ENCODE measurements at places on chromosomes 2 and 18.

DNA sequence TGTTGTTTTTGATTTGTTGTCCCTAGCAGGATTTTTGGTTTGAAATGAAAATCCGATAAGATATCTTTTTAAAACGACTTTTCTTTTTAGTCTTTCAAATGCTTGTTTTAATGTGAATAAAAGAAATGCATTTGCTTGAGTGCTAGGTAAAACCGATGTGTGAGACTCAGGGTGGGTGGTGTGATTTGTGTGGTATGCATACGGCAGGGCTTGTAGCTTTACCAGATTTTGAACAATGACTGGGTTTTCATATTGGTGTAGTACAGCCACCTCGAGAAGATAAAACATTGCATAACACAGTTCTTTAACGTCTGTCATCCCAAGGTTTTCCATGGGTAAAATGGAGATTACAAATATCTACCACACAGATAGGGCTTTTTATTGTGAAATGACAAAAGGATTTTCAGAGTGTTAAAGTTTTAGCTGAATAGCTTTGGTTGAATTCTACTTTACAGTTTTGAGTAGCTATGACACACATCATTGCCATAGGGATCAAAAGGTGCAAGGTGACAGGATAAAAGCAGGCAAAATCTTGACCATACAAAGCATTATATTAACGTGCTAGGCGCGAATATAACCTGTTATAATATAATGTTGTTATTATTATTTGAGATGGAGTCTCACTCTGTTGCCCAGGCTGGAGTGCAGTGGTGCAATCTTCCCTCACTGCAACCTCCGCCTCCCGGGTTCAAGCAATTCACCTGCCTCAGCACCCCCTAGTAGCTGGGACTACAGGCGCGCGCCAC, 824 bp upstream of the ZNF638 start:
- DNase-seq, result no peak

GRCh38 chr18:40570615-40571014, 1384.4 kb upstream of the PIK3C3 start:
- DNase-seq, result no peak

DNA sequence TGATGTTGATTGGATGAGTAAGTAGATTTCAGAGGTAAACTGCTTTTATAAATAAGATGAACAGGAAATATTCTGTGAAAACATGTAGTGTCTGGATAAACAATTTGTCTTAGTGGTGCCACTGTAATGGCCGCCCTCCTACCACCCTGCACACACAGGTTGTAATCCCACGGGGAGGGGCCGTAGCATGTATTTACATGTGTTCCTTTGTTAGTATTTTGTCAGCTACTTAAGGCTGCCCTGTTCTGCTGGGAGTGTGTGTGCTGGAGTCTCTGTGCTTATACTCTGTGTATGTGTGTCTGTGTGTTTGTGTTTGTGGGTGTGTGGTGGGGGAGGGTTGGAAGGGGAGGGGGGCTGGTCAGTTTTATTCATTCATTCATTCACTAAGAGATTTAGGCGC, 5.1 kb downstream of the TSHZ1 start:
- no peak for DNase-seq

- no peak for DNase-seq
These were observed 460.5 kb downstream of the ERBB4 start for GRCh38 chr2:212078103-212078502.

- DNase-seq, result no peak
These were observed 323.4 kb upstream of the SLC14A2 start for GRCh38 chr18:45291621-45292615.

- DNase-seq, result peak; percentile 17
These were observed at the start of gene CGREF1 for GRCh38 chr2:27118525-27119329. CGREF1 (minus strand) TSS chr2:27119128; CDS start chr2:27104366, 14,762 bp downstream.

GRCh38 chr2:60463249-60463648, 90.2 kb downstream of the BCL11A start:
- no peak for DNase-seq

DNA sequence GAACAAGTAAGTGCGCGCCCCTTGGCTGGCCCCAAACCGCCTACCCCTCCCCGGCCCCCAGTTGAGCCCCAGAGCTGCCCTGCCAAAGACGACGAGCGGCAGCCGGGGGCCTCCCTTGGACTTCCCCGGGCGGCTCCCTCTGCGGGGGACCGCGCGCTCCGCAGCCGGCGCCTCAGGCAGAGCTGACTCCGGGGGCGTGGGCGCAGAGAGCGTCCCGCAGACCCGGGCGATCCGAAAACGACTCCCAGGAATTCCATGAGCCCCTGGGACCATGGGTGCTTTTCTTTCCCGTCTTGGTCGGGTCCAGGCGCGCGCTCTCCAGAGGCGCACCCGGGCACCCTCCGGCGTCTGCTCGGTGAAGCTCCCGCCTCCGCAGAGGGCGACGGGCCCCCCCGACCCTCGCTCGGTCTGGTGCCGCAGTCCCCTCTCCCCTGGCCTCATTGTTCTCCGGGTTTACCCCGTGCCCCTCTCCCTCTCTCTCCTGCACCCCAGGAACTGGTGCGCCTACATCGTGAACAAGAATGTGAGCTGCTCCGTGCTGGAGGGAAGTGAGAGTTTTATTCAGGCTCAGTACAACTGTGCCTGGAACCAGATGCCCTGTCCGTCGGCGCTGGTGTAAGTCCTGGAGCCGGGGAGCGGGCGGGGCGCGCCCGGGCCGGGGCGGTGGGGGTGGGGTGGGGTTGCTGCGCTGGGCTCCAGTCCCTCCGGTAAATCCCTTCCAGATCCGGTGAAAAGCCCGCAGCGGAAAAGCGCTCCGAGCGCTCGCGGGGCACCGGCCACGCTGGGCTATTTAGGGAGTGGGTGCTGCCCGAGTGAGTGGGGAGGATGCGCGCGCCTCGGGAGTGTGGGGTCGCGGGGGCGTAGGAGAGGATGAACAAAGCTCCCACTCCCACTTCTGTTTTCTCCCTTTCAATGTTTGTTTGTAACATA, 776 bp downstream of the EMILIN2 start:
- DNase-seq, result no peak

DNA sequence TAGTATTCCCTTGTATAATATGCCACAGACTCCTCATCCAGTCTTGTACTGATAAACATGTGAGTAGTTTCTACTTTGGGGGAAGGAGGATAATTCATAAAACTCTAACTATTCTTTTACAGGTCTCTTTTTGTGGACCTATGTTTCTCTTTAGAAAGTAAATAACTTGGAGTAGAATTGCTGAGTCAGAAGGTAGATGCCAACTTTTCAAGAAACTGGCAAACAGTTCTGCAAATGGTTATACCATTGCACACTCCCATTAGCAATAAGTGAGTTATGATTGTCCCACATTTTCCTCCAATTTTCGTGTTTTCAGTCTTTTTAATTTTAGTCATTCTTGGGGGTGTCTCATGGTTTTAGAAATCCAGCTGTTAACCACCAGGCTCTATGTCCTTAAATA, 477.2 kb upstream of the LRRTM4 start:
- no peak for DNase-seq

- DNase-seq, result no peak
These were observed 478.7 kb upstream of the TCF4 start for GRCh38 chr18:56066524-56067213.

DNA sequence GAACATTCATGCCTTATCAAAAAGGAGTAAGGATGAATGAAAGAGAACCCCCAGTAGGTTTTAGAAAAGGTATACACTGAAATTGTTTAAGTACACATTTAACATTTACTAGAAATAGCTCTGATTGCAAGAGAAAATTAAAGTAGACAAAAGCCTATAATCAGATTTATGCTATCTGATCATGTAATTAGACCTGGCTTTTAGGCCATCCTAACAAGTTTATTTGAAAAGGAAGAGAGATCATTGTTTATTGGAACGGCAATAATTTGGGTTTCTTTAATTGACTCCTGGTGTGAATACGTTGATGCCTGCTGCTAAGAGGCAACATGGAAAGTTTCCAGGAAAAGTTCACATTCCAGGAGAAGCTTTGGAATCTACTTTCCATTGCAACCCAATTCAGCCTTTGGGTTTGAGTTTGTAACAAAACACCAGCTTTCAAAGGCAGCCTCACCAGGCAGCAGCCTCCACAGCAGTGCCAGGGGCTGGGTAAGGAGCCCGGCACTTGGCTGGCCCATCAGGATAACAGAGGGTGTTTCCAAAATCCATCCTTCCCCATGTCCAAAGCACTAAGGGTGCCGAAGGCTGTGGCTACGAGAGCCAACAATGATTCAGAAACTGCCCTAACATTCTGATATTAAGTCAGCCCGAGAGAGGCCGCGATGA, 18.0 kb downstream of the FZD7 start:
- no peak for DNase-seq

GRCh38 chr2:1794821-1795220, 50.5 kb upstream of the PXDN start:
- DNase-seq, result no peak

GRCh38 chr18:48333563-48333962, 75.6 kb downstream of the ZBTB7C start:
- no peak for DNase-seq
